ENCODE measurements at places on chromosomes 4 and X.

DNA sequence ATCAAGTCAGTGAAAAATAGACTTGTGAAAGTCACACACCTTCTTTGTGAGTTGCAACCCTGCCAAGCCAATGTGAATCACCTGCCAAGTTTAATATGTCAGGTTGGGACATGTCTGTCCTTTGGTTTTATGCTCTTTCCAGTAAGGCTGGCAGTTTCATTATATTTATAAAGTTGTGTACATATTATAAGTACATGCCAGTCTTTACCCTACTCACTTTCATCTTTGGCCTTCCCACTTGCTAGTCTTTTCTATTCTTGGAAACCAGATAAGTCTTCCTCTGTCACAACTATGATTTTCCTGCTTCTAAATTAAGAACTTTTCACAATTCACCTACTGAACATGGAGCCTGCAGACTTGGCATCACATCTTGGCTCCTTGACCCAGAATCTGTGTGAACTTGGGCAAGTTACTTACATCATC, 680.7 kb upstream of the BOD1L1 start:
- no peak for DNase-seq

DNA sequence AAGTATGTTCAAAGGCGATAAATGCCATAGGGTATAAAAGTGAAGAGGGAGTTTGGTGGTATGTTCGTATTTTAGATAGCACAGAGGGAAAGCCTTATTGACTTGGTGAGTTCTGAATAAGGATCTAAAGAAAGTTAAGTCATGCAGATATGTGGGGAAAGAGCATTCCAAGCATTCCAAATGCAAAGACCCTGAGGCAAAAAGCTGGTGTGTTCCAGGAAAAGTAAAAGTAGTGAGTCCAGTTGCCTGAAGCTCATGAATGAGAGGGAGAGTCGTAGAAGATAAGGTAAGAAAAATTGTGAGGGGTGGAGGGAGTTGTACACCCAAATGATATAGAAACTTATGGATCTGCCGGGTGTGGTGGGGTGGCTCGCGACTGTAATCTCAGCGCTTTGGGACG, 426.7 kb downstream of the RPA4 start:
- no peak for DNase-seq

DNA sequence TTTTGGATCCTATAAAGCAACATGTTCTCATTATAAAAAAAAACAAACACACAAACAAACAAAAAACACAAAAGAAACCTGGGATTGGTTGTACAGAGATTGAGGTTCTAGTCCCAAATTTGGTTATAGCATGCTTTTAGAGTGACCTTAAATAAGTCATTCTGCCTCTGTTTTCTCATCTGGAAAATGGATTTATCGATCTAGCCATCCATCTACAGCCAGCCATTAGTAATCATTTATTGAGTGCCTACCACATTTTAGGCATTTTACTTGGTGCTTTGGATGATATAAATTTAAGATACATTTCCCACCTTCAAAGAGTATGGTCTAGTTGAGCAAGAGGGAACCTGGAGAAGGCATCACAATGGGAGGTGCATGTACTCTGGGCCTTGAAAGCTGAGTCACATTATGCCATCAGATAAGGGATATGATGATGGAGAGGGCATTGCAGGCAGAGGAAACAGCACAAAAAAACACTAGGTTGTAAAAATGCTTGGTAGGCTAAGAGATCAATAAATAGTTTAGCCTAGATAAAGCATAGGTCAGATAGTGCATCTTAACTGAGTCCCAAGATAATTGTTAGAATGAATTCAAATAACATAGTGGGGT, 91.4 kb downstream of the HEPH start:
- no peak for DNase-seq

GRCh38 chr4:74875451-74875850, 57.5 kb upstream of the PARM1 start:
- no peak for DNase-seq

DNA sequence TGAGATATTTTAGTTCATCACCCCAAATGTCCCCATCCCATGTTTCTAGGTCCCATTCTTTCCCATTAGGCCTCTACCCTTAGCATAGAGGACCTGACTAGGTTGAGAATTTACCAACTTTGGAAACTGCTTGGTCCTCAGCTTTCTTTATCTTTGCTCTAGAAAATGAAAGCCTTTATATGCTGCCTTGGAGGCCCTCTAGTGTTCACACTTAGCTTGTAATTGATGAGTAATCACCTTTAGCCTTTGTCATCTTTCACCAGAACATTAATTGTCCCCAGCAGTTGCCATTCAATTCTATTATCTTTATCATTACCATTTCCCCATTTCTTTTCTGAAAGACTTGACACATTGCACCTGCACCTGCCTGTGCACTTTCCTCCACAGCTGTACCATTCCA, 589.2 kb upstream of the NR3C2 start:
- DNase-seq, result no peak

DNA sequence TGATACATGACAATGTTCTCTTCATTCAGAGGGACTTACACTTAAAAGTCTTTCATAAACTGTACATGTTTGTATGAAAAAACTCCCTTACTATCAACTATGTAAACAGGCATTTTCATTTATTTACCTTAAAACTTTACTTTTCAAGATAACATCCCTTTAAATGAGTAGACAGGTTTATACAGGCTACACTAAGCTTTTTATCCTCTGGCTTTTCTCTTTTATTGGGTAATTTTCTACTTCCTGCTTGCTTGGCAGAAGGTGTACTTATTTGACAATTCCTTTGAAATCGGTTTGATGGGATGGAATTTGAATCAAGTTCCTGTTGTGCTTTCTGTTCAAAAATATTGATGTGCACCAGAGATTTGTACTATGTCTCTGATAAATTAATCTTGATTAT, 81.4 kb downstream of the PTPN13 start:
- no peak for DNase-seq

DNA sequence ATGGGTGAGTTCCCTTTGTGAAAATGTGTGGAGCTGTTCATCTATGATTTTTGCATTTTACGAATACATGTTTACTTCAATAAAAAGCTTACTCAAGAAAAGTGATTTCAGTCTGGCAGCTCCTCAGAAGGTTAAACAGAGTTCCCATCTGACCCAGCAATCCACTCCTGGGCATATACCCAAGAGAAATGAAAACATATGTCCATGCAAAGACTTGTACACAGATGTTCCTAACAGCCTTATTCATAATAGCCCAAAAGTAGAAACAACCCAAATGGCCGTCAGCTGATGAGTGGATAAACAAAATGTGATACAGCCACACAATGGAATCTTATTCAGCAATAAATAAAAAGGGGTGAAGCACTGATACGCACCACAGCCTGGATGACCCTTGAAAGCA, 20.8 kb downstream of the CLCN4 start:
- no peak for DNase-seq

DNA sequence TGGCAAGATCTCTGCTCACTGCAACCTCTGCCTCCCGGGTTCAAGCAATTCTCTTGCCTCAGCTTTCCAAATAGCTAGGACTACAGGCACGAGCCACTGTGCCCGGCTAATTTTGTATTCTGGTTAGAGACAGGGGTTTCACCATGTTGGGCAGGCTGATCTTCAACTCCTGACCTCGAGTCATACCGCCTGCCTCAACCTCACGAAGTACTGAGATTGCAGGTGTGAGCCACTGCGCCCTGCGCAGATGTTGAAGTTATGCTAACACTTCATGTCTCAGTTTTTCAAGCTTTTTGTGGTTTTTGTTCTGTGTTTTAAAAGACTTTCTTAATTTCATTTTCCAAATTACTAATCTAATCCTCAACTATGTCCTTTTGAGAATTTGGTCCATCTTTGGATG, 154.4 kb upstream of the TLL1 start:
- DNase-seq, result no peak

DNA sequence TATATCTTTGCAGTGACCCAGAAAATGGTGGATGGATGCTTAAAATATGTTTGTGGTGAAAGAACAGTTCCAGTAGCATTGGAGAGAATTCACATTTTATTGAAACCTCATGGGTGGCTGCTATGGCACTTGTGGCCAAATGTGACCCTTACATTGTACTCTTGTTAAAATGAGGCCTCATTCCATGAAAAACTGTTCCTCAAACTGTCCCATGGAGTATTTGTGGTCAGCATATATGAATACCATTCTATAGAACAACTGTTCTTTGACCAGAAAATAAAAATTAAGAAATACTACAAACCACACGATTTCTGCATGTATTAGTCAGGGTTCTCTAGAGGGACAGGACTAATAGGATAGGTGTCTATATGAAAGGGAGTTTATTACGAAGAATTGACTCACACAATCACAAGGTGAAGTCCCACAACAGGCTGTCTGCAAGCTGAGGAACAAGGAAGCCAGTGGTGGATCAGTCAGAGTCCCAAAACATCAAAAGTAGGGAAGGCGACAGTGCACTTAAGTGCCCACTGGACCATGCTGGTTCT, 35.1 kb downstream of the GEMIN8 start:
- no peak for DNase-seq

- DNase-seq, result no peak
These were observed 145.2 kb downstream of the CORIN start for GRCh38 chr4:47692691-47693090.

DNA sequence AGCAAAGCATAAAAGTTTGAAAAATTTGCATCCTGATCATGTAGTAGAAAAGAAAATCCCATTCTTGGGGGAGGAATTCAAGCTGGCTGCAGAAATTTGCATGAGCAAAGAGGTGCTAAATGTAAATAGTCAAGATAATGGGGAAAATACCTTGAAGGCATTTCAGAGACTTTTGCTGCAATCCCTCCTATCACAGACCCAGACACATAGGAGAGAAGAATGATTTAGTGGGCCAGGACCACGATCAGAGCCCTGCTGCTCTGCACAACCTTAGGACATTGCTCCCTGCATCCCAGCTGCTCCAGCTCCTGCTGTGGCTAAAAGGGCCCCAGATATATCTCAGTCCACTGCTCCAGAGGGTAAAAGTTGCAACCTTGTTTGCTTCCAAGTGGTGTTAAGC, 1439.7 kb upstream of the AGA start:
- no peak for DNase-seq

- no peak for DNase-seq
These were observed 14.3 kb upstream of the TMEM165 start for GRCh38 chr4:55381502-55381901.

- DNase-seq, result no peak
These were observed 100.7 kb downstream of the NSUN7 start for GRCh38 chr4:40850496-40850895.

DNA sequence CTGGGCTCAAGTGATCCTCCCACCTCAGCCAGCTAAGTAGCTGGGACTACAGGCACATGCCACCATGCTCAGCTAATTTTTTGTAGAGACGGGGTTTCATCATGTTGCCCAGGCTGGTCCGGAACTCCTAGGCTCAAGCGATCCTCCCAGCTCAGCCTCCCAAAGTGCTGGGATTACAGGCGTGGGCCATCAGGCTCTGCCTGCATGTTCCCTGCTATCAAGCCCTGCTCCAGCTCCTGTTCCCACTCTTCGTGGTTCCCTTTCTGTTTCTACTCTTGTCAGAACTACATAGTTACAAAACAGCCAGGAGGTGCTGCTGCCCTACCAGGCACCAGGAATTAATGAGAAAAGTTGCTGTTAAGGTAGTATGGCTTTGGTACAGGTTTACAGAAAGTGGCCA, 8.7 kb downstream of the TIMP1 start:
- DNase-seq, result no peak

GRCh38 chr4:155552180-155552579, 114.5 kb upstream of the GUCY1A1 start:
- no peak for DNase-seq

All from stimulated activated naive CD8-positive, alpha-beta T cell treated with anti-CD3 and anti-CD28 coated beads, Interleukin-15, Interleukin-2, amounts not matched to agents 100 U/mL and 50 U/mL, for 24 hours (primary cell).